ENCODE measurements at places on chromosomes 7 and 10.

- no peak for DNase-seq
These were observed 28.7 kb upstream of the SEPHS1 start for GRCh38 chr10:13376746-13377145.

- DNase-seq, result no peak
These were observed 71.7 kb downstream of the ARL4A start for GRCh38 chr7:12759151-12759550.

GRCh38 chr7:44791278-44792219, 4.9 kb upstream of the PPIA start:
- no peak for DNase-seq

- no peak for DNase-seq
These were observed 6.0 kb downstream of the SRGN start for GRCh38 chr10:69093933-69094332.

DNA sequence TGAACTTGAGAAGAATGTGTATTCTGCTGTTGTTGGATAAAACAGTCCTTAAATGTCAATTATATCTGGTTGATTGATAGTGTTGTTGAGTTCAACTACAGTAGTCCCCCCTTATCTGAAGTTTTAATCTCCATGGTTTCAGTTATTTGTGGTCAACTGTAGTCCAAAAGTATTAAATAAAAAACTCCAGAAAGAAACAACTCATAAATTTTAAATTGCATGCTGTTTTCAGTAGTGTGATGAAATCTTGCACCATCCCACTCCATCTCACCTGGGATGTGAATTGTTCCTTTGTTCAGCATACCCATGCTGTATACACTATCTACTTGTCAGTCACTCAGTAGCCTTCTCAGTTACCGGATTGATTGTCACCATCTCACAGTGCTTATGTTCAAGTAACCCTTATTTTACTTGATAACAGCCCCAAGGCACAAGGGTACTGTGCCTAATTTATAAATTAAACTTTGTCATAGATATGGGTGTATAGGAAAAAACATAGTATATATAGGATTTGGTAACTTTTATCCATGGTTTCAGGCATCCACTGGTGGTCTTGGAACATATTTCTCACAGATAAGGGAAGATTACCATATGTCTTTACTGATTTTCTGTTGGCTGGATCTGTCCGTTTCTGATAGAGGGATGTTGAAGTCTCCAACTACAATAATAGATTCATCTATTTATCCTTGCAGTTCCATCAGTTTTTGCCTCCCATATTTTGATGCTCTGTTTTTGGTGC, 57.1 kb downstream of the AOAH start:
- DNase-seq, result no peak
